ENCODE measurements at places on chromosomes 1 and 21. TPM values are rescaled to one million over a fixed set of nuclear protein-coding genes. Genes with fewer than 3 reads are reported as not detected.

DNA sequence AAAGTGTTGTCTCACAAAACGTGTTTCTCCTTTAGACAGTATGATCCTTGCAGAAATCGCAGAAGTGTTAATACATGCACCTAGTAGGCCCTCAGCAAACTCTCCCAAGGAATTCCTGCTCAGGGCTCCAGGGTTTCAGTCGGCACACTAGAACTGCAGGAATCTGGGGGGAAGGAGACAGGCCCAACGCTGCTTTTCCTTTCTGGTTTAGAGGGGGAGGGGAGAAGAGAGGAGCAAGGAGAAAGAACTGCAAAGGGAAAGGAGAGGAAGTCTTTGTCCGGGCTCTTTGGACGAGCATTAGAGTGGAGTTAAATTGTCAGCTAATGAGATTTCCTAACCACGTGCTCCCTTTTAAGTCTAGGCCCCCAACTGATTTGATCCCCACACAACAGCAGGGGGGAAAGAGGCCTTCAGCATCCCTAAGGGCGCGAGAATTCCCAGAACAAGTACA, 103.7 kb upstream of the SOD1 start:
- no peak for DNase-seq

DNA sequence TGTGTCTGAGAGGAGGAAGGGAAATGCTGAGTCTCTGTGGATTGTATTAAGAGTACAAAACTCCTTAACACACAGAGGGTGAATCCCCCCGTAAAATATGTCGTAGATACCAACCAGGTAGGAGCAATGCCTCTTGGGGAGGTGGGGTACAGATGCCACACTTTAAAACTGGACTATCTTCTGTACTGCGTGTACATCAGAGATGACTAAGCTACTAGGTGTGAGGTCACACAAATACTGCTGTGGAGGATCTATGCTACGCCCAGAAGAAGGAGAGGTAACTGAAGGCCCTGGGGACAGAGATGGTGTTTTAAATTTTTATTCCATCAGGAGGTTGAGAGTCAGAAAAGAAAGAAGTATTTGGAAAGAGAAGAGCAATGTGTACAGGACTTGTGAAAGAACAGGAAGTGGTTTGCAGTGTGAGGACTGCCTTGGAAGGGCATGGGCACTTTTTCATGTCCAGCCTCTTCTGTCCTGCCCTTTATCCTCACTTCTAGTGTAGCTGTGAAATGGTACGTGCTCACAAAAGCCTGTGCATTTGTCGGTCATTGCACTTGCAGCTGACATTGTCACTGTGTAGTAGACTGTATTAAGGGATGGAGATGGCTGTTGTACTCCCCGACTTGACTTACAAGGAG, 287.8 kb upstream of the CHRM3 start:
- DNase-seq = no peak

DNA sequence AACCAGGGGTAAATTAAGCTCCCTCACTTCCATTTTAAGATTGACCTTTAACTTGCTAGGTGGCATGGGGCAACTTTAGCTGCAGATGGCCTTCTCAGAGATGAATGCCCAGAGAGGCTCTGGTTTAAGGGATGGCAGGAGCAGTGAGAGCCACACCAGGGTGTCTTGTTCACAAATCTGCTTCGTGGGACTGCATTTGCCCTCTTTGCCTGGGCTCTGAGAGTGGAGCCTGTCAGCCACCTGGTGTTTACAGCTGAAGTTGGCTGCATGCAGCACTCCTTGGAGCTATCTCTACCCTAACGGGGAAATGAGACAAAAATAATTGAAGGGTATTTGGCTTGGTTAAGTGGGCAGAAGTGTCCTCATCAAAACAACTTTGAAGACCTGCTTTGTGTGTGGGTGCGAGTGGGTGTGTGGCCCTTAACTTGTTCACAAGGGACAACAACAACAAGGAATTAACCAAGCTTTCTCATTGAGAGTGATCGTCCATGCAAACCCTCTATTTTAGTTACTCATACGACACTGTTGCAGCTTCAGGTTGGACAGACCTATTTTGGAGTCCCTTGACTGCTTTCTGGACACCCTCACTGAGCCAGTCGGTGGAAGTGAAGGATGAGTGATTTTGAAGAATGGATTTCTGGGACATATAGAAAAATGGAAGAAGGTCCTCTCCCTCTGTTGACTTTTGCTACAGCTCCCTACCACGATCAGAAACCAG, 29.8 kb downstream of the PGM1 start:
- DNase-seq = no peak

DNA sequence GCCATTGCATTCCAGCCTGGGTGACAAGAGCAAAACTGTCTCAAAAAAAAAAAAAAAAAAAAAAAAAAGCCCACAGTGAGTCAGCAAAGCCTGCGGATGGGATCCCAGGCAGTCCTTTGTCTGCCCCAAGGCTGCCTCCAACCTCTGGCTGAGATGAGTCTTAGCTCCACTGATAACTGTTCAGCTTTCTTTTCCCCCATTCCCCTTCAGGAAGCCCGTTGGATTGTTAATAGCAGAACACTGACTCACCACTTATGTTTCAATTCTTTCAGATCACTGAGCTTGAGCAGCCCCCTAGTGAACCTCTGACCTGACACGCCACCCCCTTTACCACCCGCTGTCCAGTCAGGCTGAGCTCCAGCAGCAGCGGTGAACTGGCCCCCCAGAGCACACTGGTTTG, 57.5 kb downstream of the ERG start:
- DNase-seq = no peak

DNA sequence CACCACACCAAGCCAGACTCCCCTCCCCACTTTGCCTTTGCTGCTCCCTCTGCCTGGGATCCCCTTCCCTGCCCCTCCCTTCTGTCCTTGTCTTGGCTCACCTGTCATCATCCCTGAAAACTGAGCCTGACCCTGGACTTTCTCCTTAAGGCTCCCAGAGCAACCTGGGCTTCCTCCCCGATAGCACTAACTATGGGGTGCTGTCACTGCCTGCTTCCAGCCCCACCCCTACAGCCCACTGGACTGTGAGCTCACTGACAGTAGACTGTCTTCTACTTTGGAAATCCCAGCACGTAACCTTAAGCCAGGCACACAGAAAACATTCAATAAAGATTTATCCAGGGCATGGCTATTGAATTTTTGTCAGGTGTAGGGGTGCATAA, 9.5 kb upstream of the CSF1 start:
- DNase-seq = no peak

DNA sequence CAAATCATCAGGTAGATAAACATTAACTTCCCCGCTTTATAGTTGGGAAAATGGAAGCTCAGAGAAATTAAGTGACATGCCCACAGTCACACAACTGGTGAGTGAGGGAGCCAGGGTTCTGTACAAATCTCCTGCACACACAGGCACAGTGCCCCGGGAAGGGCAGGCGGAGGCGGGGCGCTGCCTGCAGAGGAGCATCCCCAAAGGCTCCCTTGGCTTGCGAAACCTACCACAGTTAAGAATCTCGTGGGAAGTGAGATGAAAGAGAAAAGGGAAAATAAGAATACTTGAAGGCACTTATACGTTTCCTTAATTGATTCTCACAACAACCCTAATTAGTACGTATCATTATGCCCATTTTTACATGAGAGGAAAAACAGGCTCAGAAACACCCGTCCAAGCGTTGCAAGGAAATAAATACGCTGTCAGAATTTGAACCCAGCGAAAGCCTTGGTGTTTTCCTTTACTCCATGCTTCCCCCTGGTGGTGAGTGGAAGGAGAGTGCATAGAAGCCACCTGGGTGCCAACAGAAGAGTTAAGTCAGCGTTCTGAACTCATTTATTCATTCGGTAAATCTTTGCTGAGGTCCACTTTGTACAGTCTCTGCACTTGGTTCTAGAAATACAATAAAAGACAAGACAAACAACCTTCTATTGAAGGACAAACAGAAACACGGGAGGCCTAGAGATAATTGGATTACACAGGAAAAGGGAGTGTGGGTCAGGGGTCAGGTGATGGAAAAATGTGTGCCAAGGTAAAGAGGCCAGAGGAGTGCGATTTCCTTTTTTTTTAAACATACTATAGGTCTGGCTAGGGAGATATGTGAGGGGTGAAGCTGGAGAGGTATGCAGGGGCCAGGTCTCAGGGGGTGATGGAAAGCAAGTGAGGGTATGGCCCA, 28.4 kb downstream of the ACP6 start:
- DNase-seq = no peak

Gene ZNF697
- total RNA-seq = 3.7 TPM

Gene CBR3
- total RNA-seq = 45.2 TPM

Gene NSL1
- total RNA-seq = 92.3 TPM

Gene ESPN
- total RNA-seq = 77.1 TPM

Gene RAP1GAP
- 1.2 TPM for total RNA-seq

Gene BEST4
- total RNA-seq = not detected

All from vagina (tissue), 2 donors.